SK-N-MC (cell line): ENCODE measurements at places on chromosomes 2 and 18.

DNA sequence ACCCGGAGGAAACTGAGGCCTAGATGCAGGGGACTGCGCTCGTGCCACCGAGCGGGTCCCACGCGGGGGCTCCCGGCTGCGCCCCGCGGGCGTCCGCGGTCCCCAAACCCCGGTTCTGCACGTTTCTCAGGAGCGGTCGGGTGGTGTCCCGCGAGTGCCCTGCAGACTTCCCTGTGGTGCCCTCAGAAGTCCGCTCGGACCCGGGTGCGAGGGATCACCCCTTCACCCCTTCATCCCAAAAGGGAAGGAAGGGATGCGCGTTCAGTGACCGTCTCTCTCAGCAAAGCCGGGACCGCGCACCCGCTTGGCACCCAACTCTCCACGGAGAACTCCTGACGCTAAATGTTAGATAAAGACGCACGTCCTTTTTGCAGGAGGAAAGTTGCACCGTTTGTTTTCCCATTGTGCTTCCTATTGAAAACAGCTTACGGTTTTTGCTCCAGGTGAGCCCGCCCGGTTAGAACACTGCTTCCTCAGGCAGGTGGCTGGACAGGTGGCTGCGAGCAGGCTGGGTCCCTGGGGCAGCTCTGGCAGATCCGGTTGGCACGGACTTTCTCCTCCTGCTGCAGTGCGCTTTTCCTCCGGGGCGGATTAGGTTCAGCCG is 779 bp downstream of the DGKD start:
- no peak for DNase-seq

GRCh38 chr18:22822841-22823508 is 110.2 kb upstream of the RBBP8 start:
- DNase-seq, result no peak

DNA sequence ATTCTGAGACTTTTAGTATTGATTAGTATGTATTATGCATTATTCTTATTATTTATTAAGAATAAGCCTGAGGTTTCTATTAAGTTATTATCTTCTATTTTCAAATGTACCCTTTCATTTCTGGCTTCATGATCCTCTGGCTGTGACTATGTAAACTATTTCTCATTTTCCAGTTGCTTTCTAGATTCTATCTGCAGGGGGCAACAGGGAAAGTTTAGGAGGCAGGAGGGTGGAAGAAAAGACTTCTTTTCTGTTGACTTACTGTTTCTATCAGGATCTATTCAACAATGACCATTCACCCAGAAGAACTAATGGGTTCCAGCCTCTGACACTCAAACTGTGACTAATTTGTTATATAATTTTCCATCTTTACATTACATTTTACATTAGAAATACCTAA is 653.4 kb upstream of the FSHR start:
- no peak for DNase-seq

DNA sequence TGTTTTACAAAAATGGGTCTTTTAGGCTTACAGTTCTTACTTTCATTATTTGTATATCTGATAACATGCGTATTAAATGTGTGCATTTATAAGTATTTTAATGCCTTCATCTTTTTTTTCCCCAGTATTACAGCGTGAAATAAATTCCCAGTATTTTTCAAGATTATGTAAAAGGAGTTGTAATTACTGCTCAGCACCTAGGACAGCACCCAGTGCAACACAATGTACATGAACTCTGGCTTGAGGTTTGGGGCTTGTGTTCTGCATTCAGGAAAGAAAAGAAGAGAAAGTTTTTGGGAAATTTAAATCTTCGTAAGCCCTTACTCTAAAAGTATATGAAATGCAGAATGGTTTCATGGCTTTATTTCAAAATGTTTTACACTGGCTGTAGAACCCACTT is 16.7 kb downstream of the ZNF638 start:
- DNase-seq, result no peak

DNA sequence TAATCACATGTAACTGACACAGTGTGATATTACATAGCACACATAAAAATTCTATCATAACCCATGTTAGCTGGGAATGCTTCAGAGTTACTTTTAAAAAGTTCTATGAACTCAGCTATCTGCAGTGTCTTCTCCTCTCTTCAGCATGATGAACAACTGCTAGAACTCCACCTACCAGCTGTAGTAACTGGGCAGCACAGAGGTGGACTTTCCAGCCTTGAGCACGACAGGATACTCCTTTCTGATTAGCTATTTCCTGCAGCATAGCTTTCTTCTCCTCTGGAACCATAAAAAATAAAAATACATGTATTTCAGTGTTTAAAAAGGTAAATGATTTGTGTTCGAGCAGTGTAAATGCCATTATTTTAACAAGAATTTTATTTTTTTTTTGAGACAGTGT is 59.5 kb upstream of the AMMECR1L start:
- DNase-seq, result no peak

DNA sequence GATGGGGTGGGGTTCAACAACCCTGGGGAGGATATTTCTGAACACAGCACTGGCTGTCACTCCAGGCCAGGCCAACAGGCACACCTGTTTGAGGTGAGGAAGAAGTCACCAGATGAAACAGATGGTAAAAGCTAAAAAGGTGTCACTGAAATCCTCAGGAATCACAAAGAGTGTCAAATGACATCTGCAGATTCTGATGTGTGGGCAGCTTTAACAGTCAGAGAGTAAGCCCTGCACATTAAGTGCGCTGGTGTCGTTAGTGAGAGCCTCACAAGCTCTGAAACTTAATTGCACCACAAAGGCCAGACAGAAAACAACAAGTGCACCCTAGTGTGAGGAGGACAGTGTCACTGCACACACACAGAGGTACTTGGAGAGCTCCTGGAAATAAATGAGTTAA is 13.6 kb downstream of the FLACC1 start:
- no peak for DNase-seq

DNA sequence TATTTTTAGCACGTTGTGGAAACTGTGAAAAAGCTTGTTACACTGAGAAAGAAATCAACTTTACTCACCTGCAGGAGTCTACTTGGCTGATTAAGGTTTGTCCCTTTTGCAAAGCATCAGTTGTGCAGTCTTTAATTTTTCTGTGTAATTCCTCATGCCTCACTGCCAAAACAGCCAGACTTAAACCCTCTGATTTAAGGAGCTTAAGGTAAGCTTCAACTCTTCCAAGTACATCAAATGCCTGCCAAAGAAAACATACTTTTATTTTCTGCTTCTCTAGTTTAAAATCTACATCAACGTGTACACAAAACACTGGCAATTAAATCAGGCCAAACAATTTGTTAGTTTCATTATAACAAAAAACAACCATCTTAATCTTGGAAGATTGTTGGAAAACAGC is 98.0 kb upstream of the TTN start:
- no peak for DNase-seq

DNA sequence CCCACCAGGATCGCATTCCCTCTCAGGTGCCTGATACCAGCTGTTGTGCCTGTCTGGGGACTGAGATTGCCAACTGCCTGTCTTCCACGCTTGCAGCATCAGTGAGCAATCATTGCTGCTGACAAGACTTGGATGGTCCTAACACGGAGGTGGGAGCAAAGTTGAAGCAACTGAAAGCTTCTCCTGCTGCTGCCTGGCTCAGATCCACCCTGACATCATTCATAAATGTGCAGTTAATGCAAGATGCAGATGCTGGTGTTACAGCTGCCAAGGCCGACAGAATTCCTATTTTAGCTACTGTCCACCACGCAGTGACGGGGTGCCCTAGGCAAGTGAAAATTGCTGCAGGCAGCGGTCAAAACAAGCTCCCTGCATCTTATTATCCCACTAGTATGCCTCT is 131.4 kb downstream of the VWC2L start:
- DNase-seq, result no peak
